ENCODE measurements at places on chromosomes 6 and 20. TPM values are rescaled to one million over a fixed set of nuclear protein-coding genes. Genes with fewer than 3 reads are reported as not detected.

The TXLNB gene
- total RNA-seq = 0.51 TPM

The MAFB gene
- 1.1 TPM for total RNA-seq

The SYCP2 gene
- total RNA-seq = 0.47 TPM

The FOXA2 gene
- total RNA-seq = not detected

The OR12D3 gene
- not detected for total RNA-seq

The ARFGEF3 gene
- total RNA-seq = 0.12 TPM

The TGIF2 gene
- total RNA-seq = 9.4 TPM

The PSORS1C2 gene
- not detected for total RNA-seq

The PPARD gene
- total RNA-seq = 13.9 TPM

The NOL7 gene
- 78.1 TPM for total RNA-seq

The CFB gene
- total RNA-seq = 11.4 TPM

The GPLD1 gene
- not detected for total RNA-seq

The SPATS1 gene
- total RNA-seq = not detected

The NRSN1 gene
- total RNA-seq = not detected
